Neural crest cell (in vitro differentiated cells): ENCODE measurements at places on chromosomes 12 and 14. TPM values are rescaled to one million over a fixed set of nuclear protein-coding genes. Genes with fewer than 3 reads are reported as not detected.

IFNG-AS1 gene
- not detected in 2 replicates for total RNA-seq

TMEM229B gene
- total RNA-seq = 5.2 and 5.9 TPM in 2 replicates

- DNase-seq = no peak
Measured at GRCh38 chr12:120855823-120856588, 48.2 kb downstream of the SPPL3 start.

- DNase-seq = no peak
Measured at GRCh38 chr14:92473969-92474535, 39.5 kb upstream of the RIN3 start.

OR6C3 gene
- not detected in 2 replicates for total RNA-seq

DNA sequence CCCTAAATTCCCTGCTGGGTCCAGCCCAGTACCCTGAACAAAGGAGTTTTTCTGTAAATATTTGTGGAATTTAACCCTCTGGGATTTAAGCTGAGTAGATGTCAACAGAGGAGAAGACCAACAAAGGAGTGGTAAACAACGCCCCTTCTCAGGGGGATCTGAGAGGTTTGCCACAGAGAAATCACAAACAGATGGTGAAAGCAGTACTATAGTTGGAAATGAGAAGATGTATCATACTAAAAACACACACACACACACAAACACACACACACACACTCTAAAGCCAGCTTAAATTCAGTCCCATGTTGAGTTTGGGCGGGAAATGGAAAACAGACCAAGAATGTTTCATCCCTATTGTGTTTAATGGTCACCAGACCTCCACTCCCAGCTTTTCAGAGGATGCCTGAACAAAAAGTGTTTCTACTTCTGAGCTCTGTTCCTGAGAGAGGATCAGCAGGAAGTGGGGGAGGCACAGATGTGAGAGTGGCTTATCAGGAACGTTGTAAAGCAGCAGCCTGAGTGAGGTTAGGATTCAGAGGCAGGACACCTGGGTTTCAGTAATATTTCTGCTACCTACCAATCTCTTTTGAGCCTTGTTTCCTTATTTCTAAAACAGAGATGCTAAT, 3.2 kb downstream of the BIN2 start:
- peak; percentile 8 for DNase-seq

SLCO1B1 gene
- total RNA-seq = 0.21 TPM in 1 of 2 replicates, not detected in the other

DNA sequence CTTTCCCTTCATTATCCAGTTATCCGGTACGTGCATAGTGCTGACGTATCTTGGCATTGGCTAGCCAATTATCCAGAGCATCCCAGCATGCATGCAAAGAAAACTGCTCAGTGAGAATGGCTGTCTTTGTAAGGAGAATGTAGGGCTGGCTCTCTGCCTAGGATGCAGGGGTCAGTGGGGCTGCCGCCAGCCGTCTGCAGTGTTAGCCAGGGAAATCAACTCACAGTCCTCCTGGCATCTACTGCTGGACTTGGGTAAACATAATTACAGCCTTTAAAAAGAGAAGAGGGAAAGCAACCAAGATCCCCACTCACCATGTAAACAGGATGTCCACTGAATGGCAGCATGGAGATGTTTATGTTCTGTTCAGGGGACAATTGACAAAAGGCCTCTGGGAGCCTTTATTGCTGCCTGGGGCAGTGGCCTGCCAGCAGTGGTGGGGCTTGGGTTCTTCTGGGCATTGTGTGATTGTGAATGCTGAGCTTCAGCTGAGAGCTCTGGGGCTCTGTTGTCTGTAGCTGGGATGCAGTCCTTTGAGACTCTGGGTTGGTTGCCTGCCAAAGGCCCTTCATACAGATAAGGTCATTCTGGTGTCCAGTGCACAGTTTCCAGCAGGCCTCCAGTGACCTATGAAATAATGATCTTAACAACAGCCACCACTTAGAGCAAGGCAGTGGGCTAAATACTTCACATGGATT, 121.8 kb downstream of the TBC1D30 start:
- peak; percentile 32 for DNase-seq

RD3L gene
- total RNA-seq = not detected in 2 replicates

PHLDA1 gene
- 29.3 and 30.9 TPM in 2 replicates for total RNA-seq

DNA sequence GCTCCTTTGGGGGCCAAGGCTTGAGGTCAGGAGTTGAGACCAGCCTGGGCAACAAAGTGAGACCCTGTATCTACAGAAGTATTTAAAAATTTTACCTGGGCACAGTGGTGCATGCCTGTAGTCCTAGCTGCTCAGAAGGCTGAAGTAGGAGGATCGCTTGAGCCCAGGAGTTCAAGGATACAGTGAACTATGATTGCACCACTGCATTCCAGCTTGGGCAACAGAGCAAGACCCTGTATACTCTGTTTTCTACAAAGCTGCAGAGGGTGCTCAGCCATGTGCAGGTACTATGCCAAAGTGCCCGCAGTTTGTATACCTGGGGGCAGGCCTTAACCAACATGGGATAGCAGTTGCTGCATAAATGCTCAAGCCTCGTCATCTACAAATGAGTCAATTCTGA, 26.8 kb upstream of the CDKL1 start:
- DNase-seq = no peak

- no peak for DNase-seq
Measured at GRCh38 chr12:122947352-122947792, 18.9 kb downstream of the ABCB9 start.

GRCh38 chr12:98058838-98059237, 456.6 kb upstream of the TMPO start:
- no peak for DNase-seq

- DNase-seq = no peak
Measured at GRCh38 chr12:54286042-54287030, 5.8 kb downstream of the HNRNPA1 start.

DNA sequence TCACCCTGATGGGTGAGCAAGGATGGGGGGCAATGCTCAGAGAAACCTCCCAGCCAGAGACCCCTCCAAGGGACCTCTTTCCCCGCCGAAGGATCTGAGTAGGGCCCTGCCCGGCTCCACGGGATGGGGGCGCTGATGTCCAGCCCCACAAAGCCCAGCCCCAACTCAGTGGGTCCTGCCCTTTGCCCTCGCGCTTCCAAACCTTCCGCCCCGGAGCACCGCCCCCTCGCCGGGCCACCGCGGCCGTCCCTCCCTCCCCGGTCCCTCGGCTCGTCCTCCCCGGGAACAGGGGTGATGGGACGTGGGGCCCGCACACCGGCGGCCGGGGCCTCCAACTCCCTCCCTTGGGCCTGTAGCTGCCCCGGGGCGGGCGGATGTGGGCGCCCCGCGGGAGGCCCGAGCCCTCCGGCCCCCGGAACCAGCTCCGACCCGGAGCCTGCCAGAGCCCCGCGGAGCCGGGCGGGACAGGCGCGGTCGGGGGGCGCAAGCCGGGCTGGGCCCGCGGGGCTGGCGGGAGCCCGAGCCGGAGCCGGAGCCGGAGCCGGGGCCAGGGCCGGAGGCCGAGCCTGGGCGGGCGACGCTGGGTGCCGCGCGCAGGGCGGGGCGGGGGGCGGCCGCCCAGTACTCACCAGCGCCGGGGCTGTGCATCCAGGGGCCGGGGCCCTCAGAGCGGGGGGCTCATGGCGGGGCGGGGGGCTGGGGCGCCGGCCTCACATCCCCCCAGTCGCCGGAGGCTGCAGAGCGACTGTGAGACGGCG, 386 bp downstream of the HDAC7 start:
- DNase-seq = peak; percentile 45

- DNase-seq = no peak
Measured at GRCh38 chr14:97276573-97276972, 479.4 kb downstream of the VRK1 start.

- DNase-seq = no peak
Measured at GRCh38 chr12:6302621-6303020, 7.9 kb upstream of the PLEKHG6 start.

DNA sequence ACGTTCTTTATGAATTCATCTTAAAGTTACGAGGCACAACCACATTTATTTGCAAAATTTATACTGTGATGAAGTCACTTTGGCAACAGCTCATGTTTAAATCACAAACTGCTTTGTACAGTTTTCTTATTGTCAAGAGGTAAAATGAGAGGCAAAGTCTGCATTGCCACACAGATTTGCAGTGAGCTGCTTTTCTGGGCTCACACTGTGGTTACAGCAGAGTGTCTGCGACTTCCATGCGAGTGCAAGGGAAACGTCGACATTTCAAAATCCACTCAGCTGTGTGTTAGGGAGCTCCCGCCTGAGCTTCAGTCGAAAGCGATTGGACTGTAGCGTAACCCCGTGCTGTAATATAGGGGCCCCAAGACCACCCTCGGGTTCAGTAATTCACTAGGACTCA, 13.0 kb downstream of the MTA1 start:
- no peak for DNase-seq
